Type B pancreatic cell (in vitro differentiated cells): ENCODE measurements at places on chromosomes 7 and 10. TPM values are rescaled to one million over a fixed set of nuclear protein-coding genes. Genes with fewer than 3 reads are reported as not detected.

DNA sequence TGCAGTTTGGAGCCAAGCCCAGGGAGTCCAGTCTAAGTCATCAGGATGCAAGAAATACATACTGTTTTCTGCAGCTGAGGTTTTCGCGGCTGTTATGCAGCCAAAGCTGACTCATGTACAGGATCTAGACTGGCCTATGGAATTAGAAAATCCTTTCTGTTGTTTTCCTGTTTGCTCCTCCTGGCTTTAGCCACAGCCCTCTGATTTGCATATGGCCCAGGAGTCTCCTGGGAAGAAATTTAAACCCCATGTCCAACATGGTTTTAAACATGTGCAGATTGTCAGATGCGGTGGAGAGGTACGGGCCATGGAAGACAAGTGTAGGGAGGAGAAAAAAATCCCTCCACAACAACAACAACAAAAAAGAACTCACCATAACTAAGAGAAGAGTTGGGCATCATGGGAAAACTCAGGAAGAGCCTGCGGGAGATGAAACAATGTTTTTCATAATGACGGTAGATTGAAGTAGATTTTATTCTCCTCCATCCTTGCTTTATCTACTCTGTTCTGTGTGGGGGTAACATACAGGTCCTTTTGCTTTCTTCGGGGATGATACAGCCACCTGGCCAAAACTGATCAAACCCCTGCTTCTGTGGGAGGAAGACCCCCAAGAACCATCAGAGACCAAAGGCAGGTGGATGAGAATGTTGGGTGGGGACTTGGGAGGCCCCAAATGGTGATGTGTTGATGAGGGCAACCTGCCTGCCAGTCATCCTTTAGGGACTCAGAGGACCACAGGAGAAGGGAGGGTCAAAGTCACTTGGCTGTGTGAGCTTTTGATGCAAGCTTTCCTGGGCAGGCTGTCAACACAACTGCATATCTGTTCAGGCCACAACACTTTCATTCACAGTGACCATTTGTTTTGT, 29.8 kb upstream of the GNA12 start:
- H3K27me3 ChIP-seq, result no peaks in the 10 kb centered on the region
- no peak for DNase-seq
- no peaks in the 10 kb centered on the region for H3K36me3 ChIP-seq
- H3K4me1 ChIP-seq, result peaks cover 32% of the 10 kb centered on the region

Gene ARHGAP22
- total RNA-seq, result 4.1 and 5.1 TPM in 2 replicates

DNA sequence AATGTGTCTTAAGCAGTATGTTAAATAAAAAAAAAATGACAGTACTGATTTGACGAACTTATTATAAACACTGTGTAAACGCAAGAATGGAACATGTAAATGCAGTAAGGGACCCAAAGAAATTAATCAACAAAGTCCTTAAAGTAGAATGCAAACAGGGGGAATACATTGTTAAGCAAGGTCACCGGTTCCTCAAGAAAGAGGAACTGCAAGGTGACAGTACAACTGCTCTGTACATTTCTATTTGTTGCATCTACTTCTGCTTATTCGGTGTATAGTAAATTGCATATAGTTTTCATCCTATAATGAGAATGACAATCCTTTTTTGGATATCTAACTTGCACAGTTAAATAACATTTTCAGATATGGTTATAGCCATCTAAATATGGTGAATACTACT, 387.0 kb upstream of the SEMA3D start:
- H3K4me1 ChIP-seq, result no peaks in the 10 kb centered on the region
- no peak overlapping the region for H3K4me3 ChIP-seq
- no peak for DNase-seq

GRCh38 chr10:89705466-89705865, 4.1 kb downstream of the KIF20B start:
- H3K4me1 ChIP-seq, result peaks cover 16% of the 10 kb centered on the region
- DNase-seq, result no peak
- no peak overlapping the region for H3K27ac ChIP-seq
- peaks cover 4% of the 10 kb centered on the region for H3K36me3 ChIP-seq
- no peak overlapping the region for H3K4me3 ChIP-seq

GRCh38 chr7:50761713-50762112, 21.0 kb downstream of the GRB10 start:
- H3K4me1 ChIP-seq, result no peaks in the 10 kb centered on the region
- no peak for DNase-seq
- H3K27me3 ChIP-seq, result no peaks in the 10 kb centered on the region
- H3K27ac ChIP-seq, result no peak overlapping the region

DNA sequence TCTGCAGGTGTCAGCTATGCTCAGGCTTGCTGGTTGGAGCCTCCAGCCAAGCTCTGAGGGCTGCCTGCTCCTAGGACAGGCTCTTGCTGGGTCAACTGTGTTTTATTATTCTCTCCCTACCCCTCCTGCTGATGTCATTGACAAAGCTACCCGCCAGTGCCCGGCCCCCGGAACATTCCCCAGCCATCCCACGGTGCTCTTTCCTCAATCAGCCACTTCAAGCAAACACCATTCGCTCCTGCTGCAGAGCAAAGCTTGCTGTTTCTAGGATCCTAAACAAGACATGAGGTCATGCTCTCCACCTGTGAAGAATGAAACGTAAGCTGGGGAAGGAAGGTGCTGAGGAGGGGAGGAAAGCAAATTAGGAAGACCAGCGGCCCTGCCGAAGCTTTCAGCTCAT, 2.1 kb upstream of the C10orf71 start:
- no peaks in the 10 kb centered on the region for H3K36me3 ChIP-seq
- DNase-seq, result no peak
- H3K27ac ChIP-seq, result no peak overlapping the region
- H3K4me3 ChIP-seq, result no peak overlapping the region
- peaks cover 26% of the 10 kb centered on the region for H3K27me3 ChIP-seq
- peaks cover 25% of the 10 kb centered on the region for H3K4me1 ChIP-seq

- peaks cover 25% of the 10 kb centered on the region for H3K36me3 ChIP-seq
- no peaks in the 10 kb centered on the region for H3K27me3 ChIP-seq
- peaks cover 33% of the 10 kb centered on the region for H3K4me1 ChIP-seq
- H3K27ac ChIP-seq, result no peak overlapping the region
- no peak overlapping the region for H3K4me3 ChIP-seq
Observed at GRCh38 chr7:102119925-102120324, 166.7 kb upstream of the SH2B2 start.

DNA sequence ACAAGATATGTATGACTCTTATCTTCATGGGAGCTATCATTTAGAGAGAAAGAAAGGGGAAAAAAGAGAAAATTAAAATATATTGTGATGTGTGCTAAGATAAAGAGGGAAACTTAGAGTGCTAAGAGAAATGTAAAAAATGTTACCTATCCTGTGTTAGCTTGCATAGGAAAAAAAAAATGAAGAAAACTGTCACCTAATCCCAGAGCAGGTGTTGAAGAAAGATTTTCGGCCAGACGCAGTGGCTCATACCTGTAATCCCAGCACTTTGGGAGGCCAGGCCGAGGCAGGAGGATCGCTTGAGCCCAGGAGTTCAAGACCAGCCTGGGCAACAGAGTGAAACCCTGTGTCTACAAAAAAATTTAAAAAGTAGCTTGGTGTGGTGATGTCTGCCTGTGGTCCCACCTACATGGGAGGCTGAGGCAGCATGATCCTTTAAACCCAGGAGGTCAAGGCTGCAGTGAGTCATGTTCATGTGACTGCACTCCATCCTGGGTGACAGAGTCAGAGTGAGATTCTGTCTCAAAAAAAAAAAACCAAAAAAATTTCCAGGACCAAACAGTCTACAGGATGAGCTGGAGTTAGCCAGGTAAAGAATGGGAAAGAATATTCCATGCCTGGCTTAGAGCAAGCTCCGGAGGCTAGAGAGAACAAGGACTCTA, 2.4 kb upstream of the MKLN1 start:
- peak overlapping the region; percentile 42 for H3K4me3 ChIP-seq
- H3K27ac ChIP-seq, result peak overlapping the region; percentile 1
- no peak for DNase-seq
- H3K36me3 ChIP-seq, result no peaks in the 10 kb centered on the region

Gene ABCC2
- total RNA-seq, result 11.0 and 64.0 TPM in 2 replicates

Gene IL6
- 1.8 TPM in 1 of 2 replicates, not detected in the other for total RNA-seq

- no peaks in the 10 kb centered on the region for H3K36me3 ChIP-seq
- H3K27ac ChIP-seq, result no peak overlapping the region
- H3K4me1 ChIP-seq, result peaks cover 20% of the 10 kb centered on the region
- DNase-seq, result no peak
- no peak overlapping the region for H3K4me3 ChIP-seq
- H3K27me3 ChIP-seq, result no peaks in the 10 kb centered on the region
Observed at GRCh38 chr7:23893176-23893941, 183.3 kb downstream of the STK31 start.

Gene SPDYE2B
- total RNA-seq, result not detected in 2 replicates

DNA sequence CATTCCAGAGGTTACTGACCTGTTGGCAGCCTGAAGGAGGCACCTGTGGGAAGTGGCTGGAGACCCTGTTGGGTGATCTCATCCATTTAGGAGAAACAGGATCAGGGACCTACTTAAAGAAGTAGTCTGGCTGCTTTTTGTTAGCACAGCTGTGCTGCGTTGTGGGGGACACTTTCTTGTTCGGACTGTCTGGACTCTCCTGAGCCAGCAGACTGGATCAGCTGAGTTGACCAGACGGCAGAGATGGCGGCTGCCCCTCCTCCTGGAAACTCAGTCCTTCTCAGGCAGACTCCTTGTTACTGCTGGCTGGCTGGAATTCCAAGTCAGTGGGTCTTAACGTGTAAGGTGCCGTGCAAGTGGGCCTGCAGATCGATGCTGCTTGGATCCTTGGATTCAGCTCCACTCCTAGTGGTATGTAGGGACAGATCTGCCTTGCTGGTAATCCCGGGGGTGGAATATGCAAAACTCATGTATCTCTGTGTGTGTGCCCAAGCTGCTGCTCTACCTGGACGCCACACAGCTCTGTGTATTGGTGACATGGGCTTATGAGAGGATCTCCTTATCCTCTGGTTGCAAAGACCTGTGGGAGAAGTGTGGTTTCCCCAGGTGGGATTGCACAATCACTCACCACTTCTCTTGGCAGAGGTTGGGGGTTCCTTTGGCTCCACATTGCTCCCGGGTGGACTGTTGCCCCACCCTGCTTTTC, 87.3 kb downstream of the CCSER2 start:
- peaks cover 6% of the 10 kb centered on the region for H3K4me1 ChIP-seq
- H3K27me3 ChIP-seq, result no peaks in the 10 kb centered on the region
- DNase-seq, result no peak
- H3K4me3 ChIP-seq, result no peak overlapping the region

- no peak for DNase-seq
- no peak overlapping the region for H3K27ac ChIP-seq
- H3K4me1 ChIP-seq, result peaks cover 25% of the 10 kb centered on the region
- no peak overlapping the region for H3K4me3 ChIP-seq
Observed at GRCh38 chr7:120986650-120987049, 1.9 kb upstream of the CPED1 start.

DNA sequence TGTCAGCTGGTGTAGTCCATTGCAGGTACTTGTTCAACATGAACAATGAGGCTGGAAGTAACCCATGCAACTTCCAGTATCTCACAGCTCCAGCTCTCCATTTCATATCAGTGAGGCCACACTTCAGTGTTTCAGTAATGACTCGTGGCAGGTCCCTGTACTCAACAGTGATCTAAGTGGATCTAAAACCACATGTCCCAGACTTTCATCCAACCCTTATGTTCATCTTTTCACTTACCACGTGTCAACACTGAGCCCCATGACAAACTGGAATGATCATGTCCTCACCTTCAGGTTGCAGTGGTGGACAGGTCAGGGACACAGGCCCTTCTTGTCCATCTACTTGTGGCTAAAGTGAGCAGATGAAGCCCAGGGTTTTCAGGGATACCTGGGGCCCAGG, 155.0 kb upstream of the GRB10 start:
- H3K36me3 ChIP-seq, result no peaks in the 10 kb centered on the region
- H3K27ac ChIP-seq, result no peak overlapping the region
- DNase-seq, result no peak
- H3K4me1 ChIP-seq, result no peaks in the 10 kb centered on the region
- H3K4me3 ChIP-seq, result no peak overlapping the region

GRCh38 chr7:47579458-47579857, 2.5 kb downstream of the TNS3 start:
- DNase-seq, result no peak
- peak overlapping the region; percentile 86 for H3K27ac ChIP-seq
- peaks cover 13% of the 10 kb centered on the region for H3K27me3 ChIP-seq
- peaks cover 9% of the 10 kb centered on the region for H3K36me3 ChIP-seq
- H3K4me1 ChIP-seq, result peaks cover 73% of the 10 kb centered on the region

DNA sequence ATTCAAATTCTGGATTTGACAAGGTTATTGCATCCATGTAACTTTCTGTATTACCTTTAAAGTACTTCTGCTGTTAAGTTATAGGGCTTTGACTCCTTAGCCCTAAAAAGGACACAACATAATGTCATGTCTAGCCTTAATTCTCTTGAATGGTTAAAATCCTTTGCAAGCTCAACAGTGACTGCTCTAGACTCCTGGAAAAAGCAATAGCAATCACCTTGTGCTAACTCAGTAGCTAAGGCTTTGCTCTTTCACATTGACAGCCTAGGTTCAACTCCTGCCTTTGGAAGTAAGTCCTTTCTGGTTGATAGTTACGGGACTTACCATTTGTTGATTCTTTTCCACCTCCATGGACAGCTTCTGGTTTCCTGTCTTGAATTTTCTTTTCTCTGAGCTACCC, 16.1 kb upstream of the CREB3L2 start:
- H3K4me1 ChIP-seq, result no peaks in the 10 kb centered on the region
- no peak for DNase-seq
- H3K4me3 ChIP-seq, result no peak overlapping the region
- H3K27ac ChIP-seq, result no peak overlapping the region
- no peaks in the 10 kb centered on the region for H3K36me3 ChIP-seq

DNA sequence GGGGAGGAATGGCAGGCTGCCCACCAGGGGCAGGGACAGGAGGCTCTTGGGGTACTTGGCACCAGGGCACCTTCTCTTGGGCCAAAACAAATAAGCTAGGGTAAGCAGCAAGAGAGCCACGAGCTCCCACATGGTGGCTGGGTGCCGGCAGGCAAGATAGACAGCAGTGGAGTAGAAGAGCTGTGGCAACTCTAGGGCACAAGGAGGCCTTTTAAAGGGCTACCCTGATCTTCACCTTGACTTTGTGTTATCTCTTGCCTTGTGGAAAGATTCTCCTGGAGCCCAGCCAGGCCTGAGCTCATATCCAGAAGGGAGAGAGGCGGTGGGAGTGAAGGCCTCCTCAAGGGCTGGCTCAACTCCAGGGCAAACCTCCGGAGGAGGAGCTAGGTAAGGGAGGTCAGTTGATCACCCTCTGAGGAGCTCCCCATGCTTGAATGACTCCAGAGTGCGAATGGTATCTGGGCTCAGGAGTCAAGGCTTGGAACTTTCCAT, at the start of gene CYP17A1:
Gene CYP17A1 (minus strand): TSS at position 184 of the 492 bp plus-strand sequence. CDS start 52 bp downstream, at position 132.
- H3K4me1 ChIP-seq, result no peaks in the 10 kb centered on the region
- H3K4me3 ChIP-seq, result no peak within 1 kb of the TSS
- no peak within 1 kb of the TSS for H3K27ac ChIP-seq

Gene SRRM3
- total RNA-seq, result 4.0 and 8.4 TPM in 2 replicates

GRCh38 chr10:111990734-111991133, 192.8 kb downstream of the GPAM start:
- no peak overlapping the region for H3K27ac ChIP-seq
- H3K4me3 ChIP-seq, result no peak overlapping the region
- peaks cover 15% of the 10 kb centered on the region for H3K27me3 ChIP-seq
- H3K4me1 ChIP-seq, result no peaks in the 10 kb centered on the region
- H3K36me3 ChIP-seq, result no peaks in the 10 kb centered on the region
